CD4-positive, alpha-beta T cell (primary cell): ENCODE measurements at places on chromosomes 5 and 9. TPM values are rescaled to one million over a fixed set of nuclear protein-coding genes. Genes with fewer than 3 reads are reported as not detected.

Gene GARIN3
- not detected for total RNA-seq

Gene SLC46A2
- total RNA-seq: not detected

Gene NIM1K
- 0.08 TPM for total RNA-seq

Gene VCAN
- total RNA-seq: 6.4 TPM

Gene C9
- not detected for total RNA-seq

Gene MARCHF11
- not detected for total RNA-seq

Gene DRD1
- not detected for total RNA-seq

Gene ADGRV1
- 1.2 TPM for total RNA-seq

Gene GLRA1
- total RNA-seq: not detected

Gene SPEF2
- total RNA-seq: 3.2 TPM

Gene C9orf50
- total RNA-seq: not detected

Gene C1QTNF2
- total RNA-seq: not detected

Gene ANXA2R
- 48.9 TPM for total RNA-seq

Gene IL5
- total RNA-seq: not detected

Gene ZSWIM6
- total RNA-seq: 4.1 TPM
